CD4-positive, alpha-beta T cell treated with Interleukin-6 at 100 ng/mL for 8 hours (primary cell): ENCODE measurements at places on chromosomes 13 and 19.
A peak's percentile ranks its signal among the peaks of the same experiment; 100 is the strongest.

GRCh38 chr19:11463391-11463790 lies 17.5 kb downstream of the ELAVL3 start:
- no peak for DNase-seq

GRCh38 chr19:5091018-5091683 lies 122.2 kb downstream of the KDM4B start:
- no peak for DNase-seq

GRCh38 chr13:45331123-45331619 lies 9.8 kb downstream of the TPT1 start:
- DNase-seq = no peak

- DNase-seq = no peak
These were observed 12.0 kb downstream of the DOT1L start for GRCh38 chr19:2175742-2176141.

GRCh38 chr13:27474751-27475268 lies 24.4 kb upstream of the MTIF3 start:
- DNase-seq = no peak

- no peak for DNase-seq
These were observed 33.9 kb downstream of the HPN start for GRCh38 chr19:35075202-35076025.

DNA sequence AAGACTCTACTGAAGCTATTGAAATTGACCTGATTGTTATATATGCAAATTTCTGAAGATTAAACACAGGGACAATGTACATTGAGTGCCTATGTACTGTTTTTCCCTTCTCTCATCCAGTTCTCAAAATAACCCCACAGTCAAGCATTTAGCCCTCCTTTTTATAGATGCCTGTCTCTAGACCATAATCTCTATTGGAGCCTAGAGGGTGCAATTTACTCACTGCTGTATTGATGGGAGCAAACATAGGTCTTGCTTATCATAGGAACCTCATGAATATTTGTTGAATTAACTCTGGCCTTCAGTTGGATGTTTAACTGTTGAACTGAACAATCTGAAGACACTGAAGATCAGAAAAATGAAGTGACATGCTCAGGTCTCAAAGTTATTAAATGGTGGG lies 183.0 kb downstream of the RFC3 start:
- no peak for DNase-seq

- no peak for DNase-seq
These were observed 69.1 kb upstream of the SLC15A1 start for GRCh38 chr13:98821372-98822224.

DNA sequence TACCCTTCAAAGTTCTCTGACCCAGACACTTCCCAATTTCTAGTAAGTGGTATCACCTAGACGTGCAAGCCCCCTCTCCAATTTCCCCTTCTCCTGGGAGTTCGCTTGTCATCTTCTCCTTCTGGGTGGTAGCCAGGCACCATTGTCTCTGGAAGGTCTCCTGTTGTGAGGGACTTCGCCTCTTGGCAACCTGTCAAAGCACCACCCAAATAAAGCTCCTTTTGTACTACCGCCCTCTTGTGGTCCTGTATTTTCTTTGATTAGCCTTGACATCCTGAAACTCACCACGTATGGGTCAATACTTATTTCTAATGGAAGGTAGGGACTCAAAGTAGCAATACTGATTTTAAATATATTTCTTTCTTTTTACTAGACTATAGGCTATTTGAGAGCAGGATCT lies 8.2 kb downstream of the GPC5 start:
- DNase-seq = peak; percentile 23

DNA sequence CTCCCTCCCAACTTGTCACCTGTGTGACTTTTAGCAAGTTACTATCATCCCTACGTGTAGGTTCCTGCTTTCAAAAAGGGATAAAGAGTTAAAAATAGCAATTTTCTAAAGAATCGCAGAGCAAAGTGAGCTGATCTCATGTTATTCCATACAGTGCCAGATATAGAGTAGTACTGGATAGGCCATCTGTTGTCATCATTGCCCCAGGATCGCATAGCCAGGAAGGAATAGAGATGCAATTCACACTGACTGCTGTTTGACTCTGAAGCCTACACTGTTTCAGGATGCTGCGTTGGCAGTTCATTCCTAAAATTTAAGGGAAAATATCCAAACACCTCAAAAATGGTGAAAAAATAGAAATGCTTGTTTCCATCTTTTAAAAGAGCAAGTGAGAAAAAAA lies 138.9 kb downstream of the SHISA2 start:
- no peak for DNase-seq

- no peak for DNase-seq
These were observed 1209.7 kb upstream of the PCDH9 start for GRCh38 chr13:68439817-68440216.

DNA sequence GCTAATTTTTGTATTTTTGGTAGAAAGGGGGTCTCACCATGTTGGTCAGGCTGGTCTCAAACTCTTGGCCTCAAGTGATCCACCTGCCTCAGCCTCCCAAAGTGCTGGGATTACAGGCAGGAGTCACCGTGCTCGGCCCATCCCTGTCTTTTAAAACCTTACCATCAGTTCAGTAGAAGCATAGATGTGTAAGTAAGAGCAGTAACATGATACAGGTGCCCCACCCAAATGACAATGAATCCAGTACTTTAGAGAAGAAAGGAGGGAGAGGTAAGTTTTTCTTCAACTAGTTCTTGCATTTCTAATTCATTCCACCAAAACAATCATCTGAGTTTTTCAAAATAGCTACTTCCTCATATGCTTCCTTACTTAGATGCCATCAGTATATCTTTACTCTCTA lies 21.9 kb downstream of the SPRY2 start:
- DNase-seq = no peak

- peak; percentile 71 for DNase-seq
These were observed 19.9 kb downstream of the ZSWIM9 start for GRCh38 chr19:48190288-48190884.
